ENCODE measurements at places on chromosomes 13 and 19. TPM values are rescaled to one million over a fixed set of nuclear protein-coding genes. Genes with fewer than 3 reads are reported as not detected.

DNA sequence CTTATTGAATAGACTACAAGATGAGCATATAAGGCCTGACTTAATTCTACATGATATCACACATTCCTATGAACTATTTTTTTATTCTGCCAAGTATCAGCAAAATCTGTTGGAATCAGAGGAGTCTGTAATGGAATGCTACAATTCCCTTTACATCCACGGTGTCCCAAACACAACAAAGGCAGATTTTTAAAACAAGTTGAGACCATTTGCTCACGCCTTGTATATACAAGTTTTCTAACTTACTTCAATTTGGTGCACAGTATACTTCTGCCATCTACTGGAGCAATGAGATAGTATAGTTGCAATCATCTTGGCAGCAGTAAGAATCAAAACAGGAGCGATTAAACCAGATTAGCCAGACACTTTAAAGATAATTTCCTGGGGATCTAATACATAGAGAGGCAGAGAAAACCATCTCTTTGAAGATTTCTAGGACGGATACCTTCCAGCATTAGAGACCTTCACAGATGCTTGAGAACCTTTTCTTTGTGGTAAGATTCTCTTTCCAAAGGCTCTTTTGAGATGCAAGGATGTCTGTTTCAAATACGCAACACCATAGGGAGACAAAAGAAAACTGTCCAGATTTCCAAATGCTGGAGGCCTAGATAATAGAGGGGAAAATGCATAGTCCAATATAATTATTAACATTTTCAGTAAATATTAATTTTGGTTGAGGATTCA lies 302.0 kb upstream of the MIR17HG start:
- no peaks in the 10 kb centered on the region for H3K4me1 ChIP-seq
- H3K36me3 ChIP-seq = no peaks in the 10 kb centered on the region
- H3K27ac ChIP-seq = no peak overlapping the region
- H3K27me3 ChIP-seq = no peaks in the 10 kb centered on the region
- no peak overlapping the region for H3K4me3 ChIP-seq

The ZNF345 gene
- 15.9 TPM for total RNA-seq

The IGFL3 gene
- total RNA-seq = not detected

DNA sequence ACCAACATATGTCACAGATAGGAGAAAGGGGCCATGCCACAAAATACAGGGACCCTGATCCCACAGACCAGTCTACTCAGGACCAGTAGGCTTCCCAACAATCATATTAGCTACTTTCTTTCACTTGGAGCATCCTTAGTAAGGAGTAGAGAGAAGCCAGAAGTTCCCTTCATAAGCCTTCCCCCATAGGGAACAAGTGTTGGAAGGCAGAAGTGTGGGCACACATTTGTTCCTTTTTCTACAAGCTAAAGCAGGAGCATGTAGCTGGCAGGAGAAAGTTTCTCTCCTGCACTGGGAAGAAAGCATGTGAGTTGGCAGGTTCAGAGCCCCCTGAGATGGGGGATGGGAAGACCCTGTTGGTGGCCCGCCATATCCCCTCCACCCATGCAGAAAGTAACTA lies 165.4 kb downstream of the KCTD12 start:
- no peaks in the 10 kb centered on the region for H3K4me1 ChIP-seq
- H3K27ac ChIP-seq = no peak overlapping the region
- H3K36me3 ChIP-seq = no peaks in the 10 kb centered on the region
- no peaks in the 10 kb centered on the region for H3K27me3 ChIP-seq

- H3K36me3 ChIP-seq = no peaks in the 10 kb centered on the region
- no peak overlapping the region for H3K27ac ChIP-seq
- H3K4me1 ChIP-seq = no peaks in the 10 kb centered on the region
- no peak overlapping the region for H3K4me3 ChIP-seq
Observed at GRCh38 chr13:59514316-59514715, 649.4 kb downstream of the DIAPH3 start.

The KLC3 gene
- not detected for total RNA-seq

The PEAK3 gene
- 0.40 TPM for total RNA-seq

The TMEM38A gene
- total RNA-seq = not detected

All from uterus (tissue), 4 donors.